ENCODE measurements at places on chromosomes 2 and 18. TPM values are rescaled to one million over a fixed set of nuclear protein-coding genes. Genes with fewer than 3 reads are reported as not detected.

Gene KLF11
- total RNA-seq, result 2.0 TPM

Gene COL3A1
- 1,200 TPM for total RNA-seq

Gene FAM161A
- total RNA-seq, result 1.9 TPM

Gene RND3
- 287 TPM for total RNA-seq

Gene HOXD11
- total RNA-seq, result not detected

Gene ADI1
- total RNA-seq, result 35.3 TPM

Gene FOXD4L1
- total RNA-seq, result 0.12 TPM

Gene HRH4
- total RNA-seq, result 0.08 TPM

Gene CTLA4
- total RNA-seq, result not detected
